ENCODE measurements at places on chromosomes 2 and 18.

DNA sequence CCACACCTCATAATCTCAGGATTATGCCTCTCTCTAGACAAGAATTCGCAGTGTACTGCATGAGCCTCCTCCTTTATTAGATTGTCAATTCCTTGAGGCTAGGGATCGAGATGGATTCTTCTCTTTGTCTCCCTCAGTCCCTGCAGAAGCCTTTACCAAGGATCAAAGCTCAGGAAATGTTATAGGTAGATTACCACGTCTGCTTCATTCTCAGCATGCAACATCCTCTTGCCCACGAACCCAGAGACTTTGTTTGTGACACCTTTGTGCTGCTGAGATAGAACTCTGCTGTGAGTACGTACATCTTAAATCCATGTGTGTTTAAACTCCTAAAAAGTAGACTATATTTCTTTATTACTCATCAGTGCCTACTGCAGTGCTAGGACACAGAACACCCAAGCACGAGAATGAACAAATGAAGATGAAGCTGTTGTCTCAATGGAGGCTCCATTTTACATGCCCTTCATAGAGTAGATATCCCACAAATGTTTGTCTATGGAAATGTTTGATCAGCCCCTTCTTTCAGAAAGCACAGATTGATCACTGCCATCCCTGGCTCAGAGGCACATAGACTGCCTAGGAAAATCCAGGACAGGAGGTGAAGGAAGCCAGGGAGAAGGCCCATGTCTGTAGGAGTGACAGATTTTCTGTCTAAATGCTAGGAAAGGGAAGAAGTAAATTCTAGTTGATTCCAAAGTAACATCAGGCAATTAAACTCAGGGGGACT lies 98.8 kb upstream of the KLHL29 start:
- no peak for DNase-seq
- no peaks in the 10 kb centered on the region for H3K27me3 ChIP-seq
- no peak overlapping the region for H3K4me3 ChIP-seq
- H3K4me1 ChIP-seq: peaks cover 30% of the 10 kb centered on the region

DNA sequence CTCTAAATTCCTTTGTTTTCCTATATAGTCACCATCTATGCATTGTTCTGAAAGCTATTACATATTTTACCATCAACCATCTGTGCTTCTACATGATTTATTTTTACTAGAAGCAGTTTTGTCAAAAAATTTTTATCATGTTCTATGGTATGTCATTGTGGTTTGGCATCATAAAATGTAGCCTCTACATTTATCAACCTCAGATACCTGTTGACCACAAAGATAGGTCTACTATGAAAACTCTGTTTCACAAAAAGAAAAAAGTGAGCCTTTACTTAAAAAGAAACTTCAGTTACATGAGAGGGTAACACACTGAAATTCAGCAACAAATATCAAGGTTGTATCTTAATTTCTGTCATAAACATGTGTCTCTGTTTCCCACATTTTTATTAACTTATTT lies 3.7 kb downstream of the BCL2 start:
- no peak overlapping the region for H3K4me3 ChIP-seq
- H3K27me3 ChIP-seq: no peaks in the 10 kb centered on the region
- no peaks in the 10 kb centered on the region for H3K36me3 ChIP-seq
- H3K4me1 ChIP-seq: 0 out of 2 replicates have a peak, but pooled peaks cover under 1% of the 10 kb centered on the region

- no peak overlapping the region for H3K4me3 ChIP-seq
- H3K27me3 ChIP-seq: no peaks in the 10 kb centered on the region
- H3K27ac ChIP-seq: peak overlapping the region; percentile 51
Observed at GRCh38 chr2:27795868-27796277, 24.4 kb downstream of the MRPL33 start.

- H3K4me1 ChIP-seq: no peaks in the 10 kb centered on the region
- no peak overlapping the region for H3K4me3 ChIP-seq
- no peaks in the 10 kb centered on the region for H3K27me3 ChIP-seq
- H3K36me3 ChIP-seq: no peaks in the 10 kb centered on the region
- DNase-seq: no peak
- H3K27ac ChIP-seq: no peak overlapping the region
Observed at GRCh38 chr2:120005834-120006521, 6.9 kb upstream of the EPB41L5 start.

GRCh38 chr18:79394534-79395307 lies 1.0 kb upstream of the NFATC1 start:
- H3K4me3 ChIP-seq: peak overlapping the region; percentile 7
- H3K27me3 ChIP-seq: no peaks in the 10 kb centered on the region
- no peak for DNase-seq
- H3K36me3 ChIP-seq: no peaks in the 10 kb centered on the region

Data from Caco-2 (cell line).